ENCODE measurements at places on chromosomes 5 and 9.

GRCh38 chr5:168125445-168126199 is 165.8 kb upstream of the WWC1 start:
- no peak for DNase-seq

GRCh38 chr5:7628248-7628647 is 222.7 kb downstream of the CFAP90 start:
- DNase-seq = no peak

GRCh38 chr9:114174876-114175771 is 19.8 kb downstream of the COL27A1 start:
- no peak for DNase-seq

DNA sequence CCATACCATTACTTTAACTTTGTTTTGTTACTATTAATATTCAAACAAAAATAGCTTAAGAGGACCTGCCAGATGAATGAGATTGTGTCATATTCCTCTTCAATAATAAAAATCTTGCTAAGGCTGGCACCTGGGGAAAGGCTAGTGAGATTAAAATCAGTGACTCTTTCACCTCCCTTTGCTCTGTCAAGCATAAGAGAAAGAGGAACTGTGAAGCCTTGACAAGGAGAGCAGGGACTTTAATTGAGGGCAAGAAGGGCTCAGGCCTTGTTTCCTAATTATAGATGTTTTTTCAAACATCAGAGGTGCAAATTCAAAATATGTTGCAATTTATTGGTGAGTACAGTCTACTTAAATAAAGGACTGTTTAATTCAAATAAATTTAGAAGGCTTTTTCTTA is 91.7 kb downstream of the SPATA31D1 start:
- DNase-seq = no peak

- no peak for DNase-seq
These were observed 79.9 kb downstream of the GAPVD1 start for GRCh38 chr9:125341566-125341965.

DNA sequence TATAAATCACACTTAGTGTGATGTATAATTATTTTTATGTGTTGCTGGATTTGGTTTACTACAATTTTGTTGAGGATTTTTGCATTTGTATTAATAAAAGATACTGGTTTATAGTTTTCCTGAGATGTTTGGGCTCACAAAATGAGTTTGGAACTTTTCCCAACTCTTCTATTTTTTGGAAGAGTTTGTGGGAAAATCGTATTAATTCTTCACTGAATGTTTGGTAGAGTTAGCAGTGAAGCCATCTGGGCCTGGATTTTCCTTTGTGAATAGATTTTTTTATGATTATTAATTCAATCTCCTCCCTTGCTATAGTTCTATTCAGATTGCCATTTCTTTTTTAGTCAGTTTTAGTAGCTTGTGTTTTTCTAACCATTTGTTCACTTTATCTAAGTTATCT is 201.7 kb upstream of the NFIL3 start:
- DNase-seq = no peak

DNA sequence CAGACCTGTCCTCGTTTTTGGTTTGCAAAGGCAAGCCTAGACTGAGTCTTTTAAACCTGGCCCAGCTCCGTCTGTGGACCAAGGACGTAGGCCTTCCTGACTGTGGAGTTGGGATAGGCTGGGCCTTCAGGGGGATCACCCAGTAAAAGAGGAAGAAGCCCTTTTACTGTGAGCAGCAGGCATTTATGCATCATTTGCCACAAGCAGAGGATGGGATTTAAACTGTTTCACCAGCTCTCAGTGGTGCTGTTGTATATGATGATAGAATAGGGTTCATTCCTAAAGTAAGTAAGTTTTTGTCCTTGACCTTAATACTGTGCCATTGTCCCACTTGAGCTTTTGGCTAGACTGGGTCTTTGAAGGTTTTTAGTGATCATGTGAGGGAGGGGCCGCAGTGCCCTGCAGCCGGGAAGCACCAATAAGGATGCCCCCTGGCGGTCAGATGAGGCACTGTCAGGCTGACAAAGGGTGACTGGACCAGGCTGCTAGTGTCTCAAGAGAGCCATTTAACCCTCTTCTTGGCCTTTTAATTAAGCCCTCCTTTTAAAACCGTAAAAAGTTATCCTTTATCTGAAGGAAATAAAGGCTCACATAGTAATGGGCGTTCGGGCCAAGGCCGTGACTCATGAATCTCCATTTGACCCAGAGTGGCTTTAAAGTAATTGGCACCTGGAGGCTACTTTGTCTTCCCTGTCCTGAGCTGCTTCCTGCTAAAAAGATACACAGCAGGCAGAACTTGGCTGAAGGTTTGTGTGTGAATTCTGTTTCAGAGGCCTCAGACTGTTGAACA is 74.0 kb downstream of the UBAP1 start:
- peak; percentile 44 for DNase-seq

DNA sequence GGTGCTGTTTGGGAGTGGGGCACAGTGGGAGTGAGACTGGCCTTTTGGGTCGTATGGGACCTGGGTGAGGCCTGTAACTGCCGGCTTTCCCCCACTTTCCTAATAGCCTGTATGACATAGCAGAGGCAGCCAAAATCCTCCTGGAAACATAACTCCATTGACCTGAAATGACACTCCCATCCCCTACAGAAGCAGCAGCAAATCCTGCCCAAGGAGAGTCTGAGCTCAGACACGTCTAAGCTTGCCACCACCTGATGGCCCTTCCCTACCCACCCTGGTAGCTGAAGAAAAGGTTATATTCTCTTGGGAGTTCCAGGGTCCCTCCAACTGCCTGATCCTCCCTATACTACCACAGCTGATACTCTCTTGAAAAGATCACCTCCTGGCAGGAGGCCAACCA is 179.8 kb upstream of the ARRDC3 start:
- DNase-seq = no peak

DNA sequence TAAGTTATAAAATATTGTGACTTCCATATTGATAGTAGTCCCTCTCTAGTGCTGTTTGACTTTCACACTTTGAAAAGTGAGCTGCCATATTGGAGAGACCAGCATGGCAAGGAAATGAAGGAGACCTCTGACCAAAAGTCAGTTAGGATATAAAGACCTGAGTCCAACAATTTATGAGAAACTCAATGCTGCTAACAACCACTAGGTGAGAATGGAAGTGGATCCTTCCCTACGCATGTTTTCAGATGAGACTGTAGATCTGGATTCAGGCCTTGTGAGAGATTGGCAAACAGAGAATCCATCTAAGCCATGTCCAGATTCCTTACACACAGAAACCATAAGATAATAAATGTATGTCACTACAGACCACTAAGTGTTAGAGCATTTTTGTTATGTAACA is 81.6 kb downstream of the CTNND2 start:
- DNase-seq = no peak

DNA sequence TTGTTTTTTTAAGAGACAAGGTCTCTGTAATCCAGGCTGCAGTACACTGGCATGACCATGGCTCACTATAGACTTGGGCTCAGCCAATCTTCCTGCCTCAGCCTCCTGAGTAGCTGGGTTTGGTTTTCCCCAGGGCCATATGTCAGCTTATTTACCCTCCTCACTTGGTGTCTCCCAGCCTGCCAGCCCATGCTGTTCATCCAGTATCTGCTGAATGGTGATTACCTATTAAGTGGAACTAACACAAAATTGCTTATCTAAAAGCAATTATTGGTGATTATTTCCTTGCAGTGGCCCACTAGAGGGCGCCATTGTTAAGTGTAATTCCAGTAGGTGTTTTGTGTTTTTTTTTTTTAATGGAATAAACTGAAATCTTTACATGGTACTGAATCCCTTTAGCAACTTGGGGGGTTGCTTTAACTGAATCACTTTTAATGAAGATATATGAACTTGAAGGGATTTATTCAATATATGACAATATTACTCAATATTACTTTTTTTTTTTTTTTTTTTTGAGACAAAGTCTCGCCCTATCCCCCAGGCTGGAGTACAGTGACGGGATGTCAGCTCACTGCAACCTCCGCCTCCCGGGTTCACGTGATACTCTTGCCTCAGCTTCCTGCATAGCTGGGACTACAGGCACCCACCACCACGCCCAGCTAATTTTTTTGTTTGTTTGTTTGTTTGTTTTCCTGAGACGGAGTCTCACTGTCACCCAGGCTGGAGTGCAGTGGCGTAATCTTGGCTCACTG is 13.8 kb downstream of the EXOSC2 start:
- DNase-seq = peak; percentile 47

DNA sequence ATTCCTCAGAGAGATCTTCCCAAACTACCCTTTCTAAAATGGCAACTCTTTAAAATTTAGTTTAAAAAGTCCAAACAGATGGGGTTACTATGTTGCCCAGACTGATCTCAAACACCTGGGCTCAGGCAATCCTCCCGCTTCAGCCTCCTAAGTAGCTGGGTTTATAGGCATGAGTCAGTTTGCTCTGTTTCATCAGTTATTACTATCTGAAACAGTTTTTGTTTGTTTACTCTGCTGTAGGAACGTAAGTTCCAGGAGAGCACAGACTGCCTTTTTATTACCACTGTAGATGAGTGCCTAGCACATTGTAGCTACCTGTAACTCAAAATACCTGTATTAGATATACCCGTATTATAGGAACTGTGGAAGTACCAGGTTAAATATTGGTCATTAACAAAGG is 89.4 kb downstream of the UHRF2 start:
- DNase-seq = no peak

GRCh38 chr5:133376986-133377385 is 235.4 kb downstream of the FSTL4 start:
- DNase-seq = no peak

DNA sequence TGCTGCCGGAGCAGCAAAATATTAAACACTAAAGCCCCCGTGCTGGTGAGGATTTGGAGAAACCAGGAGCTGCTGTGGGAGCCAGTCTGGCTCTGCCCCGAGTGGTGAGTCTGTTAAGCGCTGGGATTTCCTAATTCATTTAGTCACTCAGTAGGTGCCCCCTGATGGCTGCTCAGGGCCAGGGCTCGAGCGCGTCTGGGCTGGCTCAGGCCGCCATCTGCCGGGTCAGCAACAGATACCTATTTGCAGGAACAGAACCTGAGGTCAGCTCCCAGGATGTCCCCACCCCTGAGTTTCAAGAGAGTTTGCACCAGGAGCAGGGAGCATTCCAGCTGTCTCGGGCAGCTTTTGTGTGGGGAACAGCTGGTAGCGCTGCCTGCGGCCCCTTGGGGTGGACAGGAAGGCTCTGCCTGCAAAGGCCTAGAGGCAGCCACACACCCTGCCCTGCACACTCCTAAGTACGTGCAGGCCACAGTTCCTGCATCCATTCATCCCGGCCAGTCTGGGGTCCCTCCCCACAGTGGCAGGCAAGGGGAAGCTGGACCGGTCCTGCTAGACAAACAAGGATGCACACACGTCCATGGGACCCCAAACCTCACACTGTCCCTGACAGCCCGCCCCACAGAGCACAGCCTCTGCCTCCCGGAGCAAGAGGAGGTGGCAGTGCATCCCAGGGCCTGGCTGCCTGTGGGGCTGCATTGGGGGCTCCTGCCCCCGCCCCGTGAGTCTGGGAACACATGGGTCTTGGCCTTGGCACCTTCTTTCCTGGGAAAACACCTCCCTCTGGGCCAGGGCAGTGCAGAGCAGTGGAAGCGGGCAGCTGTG is 83.7 kb downstream of the ADAMTS2 start:
- DNase-seq = no peak

DNA sequence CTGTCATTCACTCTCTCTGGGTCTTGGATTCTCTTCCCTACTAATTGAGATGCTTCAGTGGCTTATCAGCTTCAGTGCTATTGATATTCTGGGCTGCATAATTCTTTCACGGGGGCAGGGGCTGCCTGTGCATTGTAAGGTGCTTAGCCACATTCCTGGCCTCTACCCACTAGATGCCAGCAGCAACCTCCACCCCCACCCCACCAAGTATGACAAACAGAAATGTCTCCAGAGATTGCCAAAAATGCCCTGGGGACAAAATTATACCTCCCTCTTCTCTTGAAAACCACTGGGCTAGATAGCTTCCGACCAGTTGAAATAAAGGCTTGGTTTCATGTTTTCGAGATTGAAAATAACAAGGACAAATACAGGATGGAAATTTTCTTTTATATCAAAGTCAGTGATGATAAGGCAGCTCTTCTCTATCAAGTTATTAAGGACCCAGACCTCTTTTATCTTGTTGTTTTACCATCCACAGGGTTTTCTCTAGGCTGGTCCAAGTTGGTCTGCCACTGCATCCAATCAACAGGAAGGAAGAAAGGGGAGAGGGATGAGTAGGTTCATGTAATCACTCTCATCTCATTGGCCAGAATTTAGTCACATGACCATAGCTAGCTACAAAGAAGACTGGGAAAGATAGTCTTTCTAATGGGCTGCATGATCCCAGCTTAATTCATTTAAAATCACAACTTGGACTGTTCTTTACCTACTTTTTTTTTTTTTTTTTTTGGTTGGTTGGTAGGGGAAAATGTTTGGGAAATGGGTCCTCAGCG is 92.1 kb upstream of the RANBP3L start:
- DNase-seq = no peak

- no peak for DNase-seq
These were observed at the start of gene ASTN2 for GRCh38 chr9:117414906-117415331. TSS of gene ASTN2 (minus strand) at chr9:117415057. CDS start at chr9:117414938, 119 bp downstream.

DNA sequence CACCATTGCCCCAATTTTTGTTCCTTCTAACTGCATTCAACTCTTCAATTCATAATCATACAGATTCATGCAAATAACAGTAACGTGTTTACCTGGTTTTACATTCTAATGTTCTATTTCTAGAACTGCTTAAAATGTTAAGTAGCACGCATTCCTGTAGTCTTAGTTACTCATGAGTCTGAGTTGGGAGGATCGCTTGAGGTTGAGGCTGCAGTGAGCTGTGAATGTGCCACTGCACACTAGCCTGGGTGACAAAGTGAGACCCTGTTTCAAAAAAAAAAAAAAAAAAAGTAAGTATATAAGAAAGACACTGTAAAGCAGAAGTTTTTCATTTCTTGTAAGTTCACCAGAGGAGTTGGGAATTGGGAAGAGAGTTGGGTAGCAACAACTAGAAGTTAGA is 105.9 kb downstream of the F2RL2 start:
- no peak for DNase-seq

DNA sequence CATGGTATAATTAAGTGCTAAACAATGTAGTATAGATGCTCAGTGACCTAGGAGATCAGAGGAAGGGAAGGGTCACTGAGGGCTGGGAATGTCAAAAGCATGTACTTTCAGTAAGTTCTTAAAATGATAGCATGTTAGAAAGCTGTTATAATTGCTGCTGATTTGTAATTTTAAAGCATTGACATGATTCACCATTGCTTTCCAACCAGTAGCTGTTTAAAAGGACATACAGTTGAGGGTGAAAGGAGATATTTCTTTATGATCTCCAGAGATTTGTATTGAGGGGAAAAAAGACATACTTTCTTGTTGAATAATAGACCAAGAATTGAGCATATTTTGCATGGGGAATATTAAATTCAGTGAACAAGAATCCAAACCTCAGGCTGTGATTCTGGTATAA is 1.2 kb upstream of the SLC1A3 start:
- DNase-seq = no peak

DNA sequence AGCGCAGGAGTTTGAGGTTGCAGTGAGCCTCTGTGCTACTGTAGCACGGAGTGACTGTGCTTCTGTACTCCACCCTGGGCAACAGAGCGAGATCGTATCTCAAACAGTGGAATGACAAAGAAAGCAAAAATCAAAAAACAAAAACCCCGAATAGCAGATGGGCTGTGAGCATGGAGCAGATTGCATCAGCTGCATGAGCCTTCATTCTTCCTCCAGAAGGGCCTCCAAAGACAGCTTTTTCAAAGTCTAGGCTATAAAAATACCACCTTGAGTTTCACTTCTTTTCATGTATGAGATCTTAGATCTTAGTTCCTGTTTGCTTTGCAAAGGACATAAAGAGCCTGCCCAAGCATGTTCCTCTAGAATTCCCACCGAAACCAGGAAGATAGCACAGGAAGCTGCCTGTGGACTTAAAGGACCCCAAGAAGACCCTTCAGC is 15.0 kb upstream of the HSPB3 start:
- no peak for DNase-seq

GRCh38 chr9:21995006-21995665 is 545 bp downstream of the CDKN2B-AS1 start:
- DNase-seq = peak; percentile 60

Data from stimulated activated CD8-positive, alpha-beta memory T cell treated with anti-CD3 and anti-CD28 coated beads, Interleukin-2, amount 100 ng/mL, for 1 hour (primary cell).